ENCODE measurements at places on chromosomes 16 and 17.

- DNase-seq = no peak
- H3K27ac ChIP-seq = no peak overlapping the region
- H3K27me3 ChIP-seq = peaks cover 7% of the 10 kb centered on the region
- no peaks in the 10 kb centered on the region for H3K36me3 ChIP-seq
- H3K4me1 ChIP-seq = peaks cover 13% of the 10 kb centered on the region
Measured at GRCh38 chr17:21129023-21129681, 2.4 kb downstream of the DHRS7B start.

DNA sequence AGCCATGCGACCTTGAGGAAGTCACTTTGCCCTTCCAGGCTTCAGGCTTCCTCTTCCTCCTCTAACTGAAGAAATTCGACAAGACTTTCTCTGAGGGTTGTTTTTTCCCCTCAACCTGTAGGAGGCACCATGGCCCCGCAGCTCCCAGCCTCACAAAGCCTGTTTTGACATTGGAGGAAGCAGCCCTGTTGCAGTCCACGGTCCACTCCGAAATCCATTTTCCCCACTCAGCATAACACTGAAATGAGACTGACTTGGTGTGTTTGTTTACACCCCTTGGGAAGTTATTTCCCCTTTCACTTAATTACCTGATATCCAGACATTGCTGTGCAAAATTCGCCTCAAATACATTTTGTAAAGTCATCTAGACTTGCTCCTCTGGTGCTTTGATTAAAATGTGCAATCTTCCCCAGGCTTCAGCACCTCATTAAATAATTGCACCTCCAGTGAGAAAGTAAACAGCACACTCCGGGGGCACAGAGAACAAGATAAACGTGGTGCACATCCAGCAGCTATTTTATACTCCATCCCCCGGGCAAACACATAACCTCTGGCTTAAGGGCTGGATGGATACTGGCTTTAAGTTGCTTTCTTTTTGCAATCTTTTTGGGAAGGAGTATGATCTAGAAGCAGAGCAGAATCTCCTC is 41.4 kb upstream of the PIRT start:
- H3K36me3 ChIP-seq = no peaks in the 10 kb centered on the region
- no peak for DNase-seq
- H3K4me3 ChIP-seq = no peak overlapping the region
- no peaks in the 10 kb centered on the region for H3K4me1 ChIP-seq
- no peaks in the 10 kb centered on the region for H3K27me3 ChIP-seq
- H3K27ac ChIP-seq = no peak overlapping the region

- H3K4me1 ChIP-seq = peaks cover 6% of the 10 kb centered on the region
- no peak overlapping the region for H3K27ac ChIP-seq
- H3K4me3 ChIP-seq = no peak overlapping the region
Measured at GRCh38 chr16:2238150-2238837, 2.0 kb downstream of the DNASE1L2 start.

DNA sequence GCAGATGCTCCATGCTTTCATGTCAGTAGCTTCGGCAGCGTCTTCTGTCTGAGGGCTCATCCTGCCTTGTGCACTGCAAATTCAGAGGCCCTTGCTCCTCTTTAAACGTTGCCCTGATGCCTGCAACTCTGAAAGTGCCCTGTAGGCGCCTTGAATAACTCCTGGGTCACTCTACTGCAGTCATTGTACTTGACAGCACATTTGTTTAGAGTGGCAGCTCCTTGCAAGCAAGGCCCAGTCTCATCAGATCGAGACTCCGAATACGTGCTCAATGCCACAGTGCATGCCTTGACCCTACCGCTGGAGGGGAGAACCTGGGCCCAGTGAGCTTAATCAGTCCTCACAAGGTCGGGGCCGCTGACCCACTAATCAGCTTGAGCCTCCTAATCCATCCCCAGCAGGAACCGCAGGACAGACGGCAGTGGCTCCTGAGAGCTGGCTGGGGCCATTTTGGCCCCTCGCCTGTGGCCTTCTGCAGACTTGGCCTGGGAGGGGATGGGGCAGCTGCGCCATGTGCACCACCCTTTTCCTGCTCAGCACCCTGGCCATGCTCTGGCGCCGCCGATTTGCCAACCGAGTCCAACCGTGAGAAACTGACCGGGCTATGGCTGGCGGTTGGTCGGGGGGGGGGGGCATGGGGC is at the start of gene PRCD:
TSS of gene PRCD (plus strand) at position 414 of the 641 bp plus-strand sequence. CDS start at position 512, 98 bp downstream.
- peak within 1 kb of the TSS; percentile 69 for H3K27ac ChIP-seq
- peaks cover 19% of the 10 kb centered on the region for H3K4me1 ChIP-seq
- DNase-seq = peak; percentile 80
- no peaks in the 10 kb centered on the region for H3K36me3 ChIP-seq

GRCh38 chr16:8614435-8615029 is 7.0 kb upstream of the METTL22 start:
- H3K4me3 ChIP-seq = no peak overlapping the region
- no peak for DNase-seq
- no peak overlapping the region for H3K27ac ChIP-seq
- H3K4me1 ChIP-seq = peaks cover 5% of the 10 kb centered on the region
- H3K36me3 ChIP-seq = no peaks in the 10 kb centered on the region
- peaks cover 8% of the 10 kb centered on the region for H3K27me3 ChIP-seq

GRCh38 chr17:63191610-63192009 is 225.6 kb downstream of the TANC2 start:
- peaks cover 11% of the 10 kb centered on the region for H3K36me3 ChIP-seq
- no peak for DNase-seq
- no peaks in the 10 kb centered on the region for H3K27me3 ChIP-seq
- no peak overlapping the region for H3K27ac ChIP-seq
- H3K4me1 ChIP-seq = peaks cover 16% of the 10 kb centered on the region
- H3K4me3 ChIP-seq = no peak overlapping the region

GRCh38 chr16:58040496-58040846 is 14.9 kb downstream of the MMP15 start:
- H3K27me3 ChIP-seq = no peaks in the 10 kb centered on the region
- no peaks in the 10 kb centered on the region for H3K36me3 ChIP-seq
- H3K4me3 ChIP-seq = no peak overlapping the region
- H3K4me1 ChIP-seq = no peaks in the 10 kb centered on the region
- no peak overlapping the region for H3K27ac ChIP-seq

DNA sequence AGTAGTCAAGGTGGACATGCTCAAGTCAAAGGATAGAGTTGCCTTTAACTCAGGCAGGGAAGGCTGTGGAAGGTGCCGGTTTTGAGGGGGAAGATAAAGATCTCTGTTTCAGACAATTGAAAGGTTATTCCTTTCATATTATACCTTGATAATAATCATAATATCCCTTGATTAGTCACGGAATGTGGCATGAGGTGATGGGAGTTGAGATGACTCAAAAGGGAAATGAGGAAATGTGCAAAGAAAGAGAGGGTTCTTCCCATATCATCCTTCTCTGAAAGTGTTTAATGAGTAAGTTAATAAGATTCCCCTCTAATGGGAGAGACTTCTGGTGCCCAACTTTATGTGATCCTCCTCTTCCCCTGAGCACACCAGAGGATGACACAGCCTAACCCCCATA is 43.1 kb upstream of the HS3ST2 start:
- H3K4me1 ChIP-seq = no peaks in the 10 kb centered on the region
- H3K36me3 ChIP-seq = no peaks in the 10 kb centered on the region
- H3K4me3 ChIP-seq = no peak overlapping the region

- peak overlapping the region; percentile 22 for H3K27ac ChIP-seq
- H3K4me3 ChIP-seq = no peak overlapping the region
- H3K4me1 ChIP-seq = peaks cover 10% of the 10 kb centered on the region
- peaks cover 27% of the 10 kb centered on the region for H3K36me3 ChIP-seq
- no peaks in the 10 kb centered on the region for H3K27me3 ChIP-seq
- DNase-seq = no peak
Measured at GRCh38 chr16:82157534-82157812, 12.6 kb downstream of the MPHOSPH6 start.

- H3K36me3 ChIP-seq = no peaks in the 10 kb centered on the region
- H3K27ac ChIP-seq = no peak overlapping the region
- H3K4me3 ChIP-seq = no peak overlapping the region
- peaks cover under 1% of the 10 kb centered on the region for H3K4me1 ChIP-seq
Measured at GRCh38 chr17:35166526-35166925, 18.9 kb downstream of the UNC45B start.

- H3K4me1 ChIP-seq = no peaks in the 10 kb centered on the region
- no peak overlapping the region for H3K4me3 ChIP-seq
- no peak for DNase-seq
- H3K36me3 ChIP-seq = no peaks in the 10 kb centered on the region
Measured at GRCh38 chr16:78402833-78403232, 303.4 kb downstream of the WWOX start.

DNA sequence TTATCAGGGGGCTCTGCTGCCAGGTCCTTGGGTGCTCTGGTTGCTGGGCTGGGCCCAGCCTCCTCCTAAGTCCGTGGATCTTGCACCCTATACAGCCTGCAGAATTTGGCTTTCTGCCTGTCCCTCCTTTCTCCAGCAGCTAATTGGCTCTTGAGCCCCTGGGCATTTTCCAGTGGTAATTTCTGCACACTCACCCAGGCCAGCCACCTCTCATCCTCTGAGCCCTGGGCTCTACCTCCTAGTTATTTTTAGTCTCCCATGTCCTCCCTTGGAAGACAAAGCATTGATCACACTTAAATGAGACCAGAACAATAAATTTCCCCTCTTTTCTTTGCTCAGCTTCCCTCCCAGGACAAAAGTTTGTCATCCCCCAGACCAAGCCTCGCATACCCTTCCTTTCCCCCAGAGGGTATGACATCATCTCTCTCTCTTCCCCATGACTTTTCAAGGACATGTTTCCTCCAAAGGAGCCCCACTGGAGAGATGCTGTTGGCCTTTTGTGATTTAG is 38.1 kb downstream of the C17orf75 start:
- no peaks in the 10 kb centered on the region for H3K36me3 ChIP-seq
- DNase-seq = peak; percentile 71
- H3K4me3 ChIP-seq = no peak overlapping the region
- peaks cover 10% of the 10 kb centered on the region for H3K27me3 ChIP-seq

- H3K4me1 ChIP-seq = no peaks in the 10 kb centered on the region
- H3K27me3 ChIP-seq = peaks cover 18% of the 10 kb centered on the region
- no peak overlapping the region for H3K4me3 ChIP-seq
- H3K36me3 ChIP-seq = no peaks in the 10 kb centered on the region
- no peak overlapping the region for H3K27ac ChIP-seq
Measured at GRCh38 chr17:62140836-62141235, 75.8 kb upstream of the MED13 start.

DNA sequence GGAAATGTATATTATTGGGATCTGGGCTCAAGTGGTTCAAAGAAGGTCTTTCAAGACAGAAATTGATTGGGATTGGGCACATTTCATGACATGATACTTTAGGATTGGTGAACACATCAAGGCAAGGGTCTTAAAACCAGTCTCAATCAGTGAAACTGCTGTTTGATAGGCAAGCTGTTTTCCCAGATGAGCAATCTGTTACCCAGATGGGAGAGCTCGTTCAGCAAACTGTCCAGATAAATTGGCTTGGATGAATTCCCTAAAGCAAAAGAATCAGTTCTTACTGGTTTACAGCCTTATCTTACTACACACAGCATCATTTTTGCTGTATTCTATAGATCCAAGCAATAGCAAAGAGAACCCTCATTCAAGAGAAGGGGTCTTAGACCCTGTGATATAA is 31.0 kb upstream of the CNEP1R1 start:
- H3K4me1 ChIP-seq = no peaks in the 10 kb centered on the region
- no peak for DNase-seq
- no peak overlapping the region for H3K4me3 ChIP-seq
- H3K27ac ChIP-seq = no peak overlapping the region
- no peaks in the 10 kb centered on the region for H3K27me3 ChIP-seq

DNA sequence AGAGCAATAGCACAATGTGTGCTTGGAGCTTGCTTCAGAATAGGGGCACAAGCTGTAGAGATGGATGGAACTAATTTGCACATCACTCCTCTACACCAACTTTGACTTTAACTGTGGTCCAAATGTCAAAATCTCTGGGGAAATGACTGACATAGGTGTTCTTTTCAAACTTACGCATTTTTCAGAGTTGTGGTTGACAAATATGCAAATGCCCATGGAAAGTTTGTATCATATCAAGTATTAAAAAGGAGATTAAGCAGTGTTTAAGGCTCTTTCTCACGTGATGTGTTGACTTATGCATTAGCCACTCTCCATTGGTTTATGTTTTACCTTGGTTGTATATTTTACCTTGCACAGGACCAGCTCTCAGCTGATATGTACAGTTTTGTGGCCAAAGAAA is 77.1 kb downstream of the ELAC2 start:
- H3K27me3 ChIP-seq = no peaks in the 10 kb centered on the region
- no peak for DNase-seq
- no peak overlapping the region for H3K27ac ChIP-seq
- no peak overlapping the region for H3K4me3 ChIP-seq
- no peaks in the 10 kb centered on the region for H3K4me1 ChIP-seq

GRCh38 chr17:30234296-30234695 is 1.2 kb downstream of the SLC6A4 start:
- peaks cover 19% of the 10 kb centered on the region for H3K4me1 ChIP-seq
- H3K4me3 ChIP-seq = no peak overlapping the region
- H3K36me3 ChIP-seq = no peaks in the 10 kb centered on the region
- H3K27ac ChIP-seq = no peak overlapping the region
- H3K27me3 ChIP-seq = peaks cover 78% of the 10 kb centered on the region
- DNase-seq = no peak

DNA sequence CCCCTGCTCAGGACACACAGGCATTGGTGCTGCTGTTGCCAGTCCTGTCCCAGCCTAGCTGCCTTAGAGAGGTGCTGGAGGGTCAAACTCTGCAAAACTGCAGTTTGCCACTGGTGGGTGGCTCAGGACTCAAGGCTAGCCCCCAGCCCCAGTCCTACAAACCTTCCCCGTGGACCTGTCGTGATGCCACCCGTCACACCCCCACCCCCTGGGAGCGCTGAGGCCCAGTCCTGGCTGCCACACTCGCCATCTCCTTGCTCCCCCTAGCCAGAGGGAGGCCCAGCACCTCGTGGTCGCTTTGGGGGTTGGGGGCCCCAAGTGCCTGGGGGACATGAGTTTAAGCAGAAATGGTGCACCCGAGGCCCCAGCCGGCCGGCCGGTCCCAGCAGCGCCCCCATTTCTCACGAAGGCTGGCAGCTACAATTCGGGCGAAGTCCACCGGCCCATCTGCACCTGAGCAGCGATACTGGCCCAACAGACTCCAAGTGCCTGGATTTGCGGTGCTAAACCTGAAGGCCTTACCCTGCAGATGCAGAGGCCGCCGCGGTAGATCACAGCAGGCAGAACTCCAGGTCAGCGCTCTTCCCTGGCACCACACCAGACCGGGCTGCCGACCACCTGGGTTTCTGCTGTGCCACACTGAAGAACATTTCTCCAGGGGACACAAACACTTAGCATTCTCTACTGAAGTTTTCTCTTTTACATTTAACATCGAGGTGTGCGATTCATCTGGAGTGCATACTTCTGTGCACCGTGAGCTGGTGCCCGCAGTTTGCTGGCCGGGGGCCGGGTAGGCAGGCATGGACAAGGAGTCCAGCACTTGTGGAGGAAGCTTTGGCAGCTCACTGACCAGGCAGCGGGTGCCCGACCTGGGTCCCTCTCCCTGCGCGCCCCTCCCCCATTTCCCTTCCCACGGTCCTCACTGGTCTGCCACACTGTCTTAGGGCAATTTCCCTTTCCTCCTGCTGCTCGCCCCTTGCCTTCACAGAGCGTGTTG is 130.0 kb downstream of the KCNJ12 start:
- DNase-seq = no peak
- peaks cover 21% of the 10 kb centered on the region for H3K27me3 ChIP-seq
- no peak overlapping the region for H3K4me3 ChIP-seq
- no peaks in the 10 kb centered on the region for H3K36me3 ChIP-seq
- peaks cover under 1% of the 10 kb centered on the region for H3K4me1 ChIP-seq
- no peak overlapping the region for H3K27ac ChIP-seq

Measured in osteoblast (primary cell).